ENCODE measurements at places on chromosomes 2 and 18.

DNA sequence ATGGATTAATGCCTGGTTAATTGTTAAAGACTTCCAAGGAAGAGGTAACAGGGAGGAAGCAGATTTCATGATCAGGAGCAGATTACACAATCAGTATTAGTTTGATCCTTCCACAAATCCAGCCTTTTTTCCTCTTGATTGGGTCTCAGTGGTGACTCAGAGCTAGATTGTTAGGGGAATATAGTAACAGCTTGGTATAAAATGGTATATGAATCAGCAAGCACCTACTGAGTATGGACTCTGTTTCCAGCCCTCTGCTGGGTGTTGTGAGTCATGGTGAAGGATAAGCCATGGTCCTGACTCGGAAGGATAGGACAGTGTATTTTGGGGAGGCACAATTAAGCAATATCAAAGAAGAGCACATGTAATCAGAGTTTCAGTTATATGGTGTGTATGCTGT lies 272.4 kb upstream of the DPP10 start:
- no peak for DNase-seq

- DNase-seq: no peak
Measured at GRCh38 chr2:138713504-138713903, 66.7 kb downstream of the NXPH2 start.

DNA sequence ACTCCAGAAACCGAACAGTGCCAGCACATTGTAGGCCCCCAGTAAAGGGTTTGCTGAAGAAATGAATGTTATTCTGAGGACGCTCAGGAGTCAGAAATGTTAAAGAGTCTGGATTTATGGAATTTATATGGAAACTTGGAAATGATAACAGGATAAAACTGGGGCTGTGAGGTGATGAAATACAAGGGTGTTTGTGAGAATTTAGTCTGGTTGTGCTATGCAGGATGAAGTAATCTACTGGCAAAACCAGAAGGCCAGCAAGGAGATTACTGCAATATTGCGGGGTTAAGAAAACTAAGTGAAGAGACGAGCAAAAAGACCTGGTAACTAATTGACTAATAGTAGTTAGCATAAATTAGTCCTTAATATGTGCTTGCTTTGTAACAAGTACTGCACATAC lies 467.8 kb downstream of the ZEB2 start:
- DNase-seq: no peak

DNA sequence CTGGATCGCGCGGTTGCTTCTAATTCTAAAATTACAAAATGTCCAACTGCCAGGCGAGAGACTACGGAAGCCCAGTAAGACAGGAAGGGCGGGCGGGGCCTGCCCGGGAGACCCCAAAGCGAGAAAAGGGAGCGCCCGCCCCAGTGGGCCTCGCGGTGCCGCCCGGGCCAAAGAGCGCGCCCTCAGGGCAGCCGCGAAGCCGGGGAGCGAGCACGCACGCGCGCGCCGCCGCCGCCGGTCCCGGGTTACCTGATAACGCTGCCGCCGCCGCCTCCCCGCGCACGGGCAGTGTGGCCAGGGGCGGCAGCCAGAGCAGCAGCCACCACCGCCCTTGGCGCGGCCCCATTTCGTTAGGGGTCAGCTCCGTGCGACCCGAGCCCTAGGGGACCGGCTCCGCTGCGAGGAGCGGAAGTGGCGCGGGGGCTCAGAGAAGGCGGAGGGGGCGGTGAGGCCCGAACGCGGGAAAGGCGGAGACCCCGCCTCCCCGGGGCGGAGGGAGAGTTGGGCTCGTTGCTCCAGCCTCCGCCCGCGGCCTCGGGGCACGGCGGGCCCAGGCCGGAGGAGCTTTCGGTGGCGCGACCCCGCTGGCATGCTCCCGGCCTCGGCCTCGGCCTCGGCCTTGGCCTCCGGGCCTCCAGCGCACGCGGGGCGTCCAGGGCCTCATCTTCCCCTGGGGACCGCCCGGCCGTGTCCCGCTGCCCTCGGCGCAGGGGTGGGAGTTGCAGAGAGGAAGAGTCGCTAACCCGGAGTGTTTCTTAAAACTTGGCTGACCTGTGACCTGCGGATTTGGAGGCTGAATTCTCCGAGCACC lies at the start of gene NEMP2:
Gene NEMP2, minus strand, starts transcription at position 413 of the 811 bp plus-strand sequence. Its CDS starts 67 bp downstream, at position 346.
- peak; percentile 84 for DNase-seq

- DNase-seq: no peak
Measured at GRCh38 chr2:236776695-236777251, 207.1 kb downstream of the ACKR3 start.

- DNase-seq: no peak
Measured at GRCh38 chr2:229164545-229165249, 106.4 kb downstream of the PID1 start.

DNA sequence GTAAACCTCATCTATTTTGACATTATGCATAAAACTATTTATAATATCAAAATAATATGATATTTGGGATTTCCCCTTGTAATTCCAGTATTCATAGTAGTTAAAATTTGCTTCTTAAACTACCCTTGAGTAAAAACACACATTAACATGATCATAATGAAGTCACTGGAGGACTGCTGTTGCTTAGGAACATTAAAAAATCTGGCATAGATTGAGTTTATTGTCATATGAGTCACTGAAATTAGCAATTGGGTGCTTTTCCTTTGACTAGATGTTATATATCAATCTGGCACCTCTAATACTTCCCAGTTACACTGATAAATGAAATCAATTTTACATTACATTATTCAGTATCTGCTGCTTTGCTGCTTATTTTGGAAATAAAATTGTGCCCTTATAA lies 57.0 kb upstream of the ZC3H15 start:
- DNase-seq: no peak

DNA sequence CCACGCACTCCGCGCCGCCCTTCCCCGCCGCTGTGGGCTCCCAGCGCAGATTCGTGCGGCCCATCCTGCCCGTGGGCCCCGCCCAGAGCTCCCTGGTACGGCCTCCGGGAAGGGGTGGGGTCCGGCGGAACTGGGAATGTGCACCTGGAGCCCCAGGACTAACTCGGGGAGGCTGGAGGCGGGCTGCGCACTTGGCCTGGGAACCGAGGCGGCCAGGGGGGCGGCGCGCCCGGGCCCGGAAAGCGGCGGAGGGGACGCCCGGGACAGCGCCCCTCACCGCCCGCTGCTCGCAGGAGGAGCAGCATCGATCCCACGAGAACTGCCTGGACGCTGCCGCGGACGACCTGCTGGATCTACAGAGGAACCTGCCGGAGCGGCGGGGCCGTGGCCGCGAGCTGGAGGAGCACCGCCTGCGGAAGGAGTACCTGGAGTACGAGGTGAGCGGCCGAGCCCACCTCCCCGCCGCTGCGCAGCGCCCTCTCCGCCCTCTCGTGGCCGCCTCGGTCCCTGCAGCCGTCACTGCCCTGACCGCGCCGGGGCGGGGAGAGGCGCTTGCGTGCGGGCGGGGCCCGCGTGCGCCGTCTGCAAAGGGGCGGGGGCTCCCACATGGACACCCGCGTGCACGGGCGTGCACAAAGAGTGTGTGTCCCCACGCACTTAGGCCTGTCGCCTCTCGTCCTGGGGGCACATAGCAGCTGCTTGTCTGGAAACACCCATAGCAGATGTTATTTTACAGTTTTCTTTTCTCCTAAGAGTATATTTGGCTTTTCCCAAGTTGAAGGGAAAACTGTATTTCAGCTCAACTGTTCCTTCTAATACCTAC lies 25.2 kb downstream of the PSD4 start:
- peak; percentile 75 for DNase-seq

- DNase-seq: no peak
Measured at GRCh38 chr2:155485141-155485842, 786.8 kb downstream of the KCNJ3 start.

GRCh38 chr2:203534621-203535077 lies 452 bp downstream of the RAPH1 start:
- DNase-seq: peak; percentile 18

DNA sequence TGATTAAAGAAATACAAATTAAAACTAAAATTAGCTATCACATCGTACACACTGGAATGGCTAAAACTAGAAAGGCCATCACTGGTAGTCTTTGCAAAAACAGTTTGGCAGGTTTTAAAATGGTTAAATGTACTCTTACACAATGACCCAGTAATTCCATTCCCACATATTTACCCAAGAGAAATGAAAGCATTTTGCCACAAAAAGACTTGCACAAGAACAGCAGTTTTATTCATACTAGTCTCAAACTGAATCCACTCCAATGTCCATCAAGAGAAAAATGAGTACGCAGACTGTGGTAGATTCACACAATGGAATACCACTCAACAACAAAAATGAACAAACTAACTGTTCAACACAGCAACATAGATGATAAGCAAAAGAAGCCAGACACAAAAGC lies 29.1 kb downstream of the SP140L start:
- no peak for DNase-seq

- no peak for DNase-seq
Measured at GRCh38 chr18:58578835-58579560, 49.9 kb downstream of the ALPK2 start.

DNA sequence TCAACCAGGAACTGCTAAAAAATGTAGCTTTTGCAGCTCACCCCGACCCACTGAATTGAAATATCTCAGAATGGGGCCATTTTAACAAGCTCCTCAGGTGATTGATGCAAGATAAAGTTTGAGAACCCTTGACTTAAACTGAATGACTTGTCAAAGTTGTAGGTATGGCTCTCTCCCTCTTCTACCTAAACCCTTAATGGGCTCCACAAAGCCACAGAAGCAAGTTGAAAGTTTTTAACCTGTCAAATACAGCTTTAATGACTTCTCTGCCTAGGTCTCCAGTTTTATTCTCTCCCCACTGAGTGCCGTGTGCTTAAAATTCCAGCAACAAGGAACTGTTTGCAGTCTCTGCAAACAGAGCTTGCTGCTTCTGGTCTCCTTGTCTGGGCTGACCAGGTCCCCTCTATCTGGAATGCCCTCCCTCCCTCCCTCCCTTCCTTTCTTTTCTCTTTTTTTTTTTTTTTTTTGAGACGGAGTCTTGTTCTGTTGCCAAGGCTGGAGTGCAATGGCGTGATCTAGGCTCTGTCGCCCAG lies 19.7 kb upstream of the RNF125 start:
- no peak for DNase-seq

- DNase-seq: no peak
Measured at GRCh38 chr2:23757686-23758433, 169.1 kb downstream of the ATAD2B start.

DNA sequence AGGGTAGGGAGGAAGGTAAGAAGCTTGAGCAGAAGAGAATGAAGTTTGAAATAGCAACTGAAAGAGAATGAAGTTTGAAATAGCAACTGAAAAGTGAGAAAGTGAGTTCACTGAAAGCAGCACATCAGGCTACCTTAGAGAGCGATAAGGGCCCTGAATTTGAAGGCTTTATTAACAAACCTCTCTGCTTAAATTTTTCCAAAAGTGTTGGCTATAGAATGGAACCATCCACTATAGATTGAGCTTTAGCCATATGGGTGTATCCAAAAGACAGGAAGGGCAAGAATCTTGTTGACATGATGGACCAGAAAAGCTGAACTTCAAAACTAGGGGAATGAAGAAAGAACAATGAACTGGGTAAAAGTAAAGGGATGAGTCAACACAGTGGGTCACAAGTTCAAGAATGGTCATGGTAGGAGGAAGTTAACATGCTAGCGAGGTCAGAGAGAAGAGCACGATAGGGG lies 122.5 kb downstream of the ASXL3 start:
- no peak for DNase-seq

GRCh38 chr2:126650994-126651393 lies 5.0 kb upstream of the GYPC start:
- DNase-seq: no peak

- no peak for DNase-seq
Measured at GRCh38 chr2:70305531-70305930, 3.7 kb upstream of the FAM136A start.

- DNase-seq: no peak
Measured at GRCh38 chr2:240821429-240821778, 1.4 kb upstream of the KIF1A start.

DNA sequence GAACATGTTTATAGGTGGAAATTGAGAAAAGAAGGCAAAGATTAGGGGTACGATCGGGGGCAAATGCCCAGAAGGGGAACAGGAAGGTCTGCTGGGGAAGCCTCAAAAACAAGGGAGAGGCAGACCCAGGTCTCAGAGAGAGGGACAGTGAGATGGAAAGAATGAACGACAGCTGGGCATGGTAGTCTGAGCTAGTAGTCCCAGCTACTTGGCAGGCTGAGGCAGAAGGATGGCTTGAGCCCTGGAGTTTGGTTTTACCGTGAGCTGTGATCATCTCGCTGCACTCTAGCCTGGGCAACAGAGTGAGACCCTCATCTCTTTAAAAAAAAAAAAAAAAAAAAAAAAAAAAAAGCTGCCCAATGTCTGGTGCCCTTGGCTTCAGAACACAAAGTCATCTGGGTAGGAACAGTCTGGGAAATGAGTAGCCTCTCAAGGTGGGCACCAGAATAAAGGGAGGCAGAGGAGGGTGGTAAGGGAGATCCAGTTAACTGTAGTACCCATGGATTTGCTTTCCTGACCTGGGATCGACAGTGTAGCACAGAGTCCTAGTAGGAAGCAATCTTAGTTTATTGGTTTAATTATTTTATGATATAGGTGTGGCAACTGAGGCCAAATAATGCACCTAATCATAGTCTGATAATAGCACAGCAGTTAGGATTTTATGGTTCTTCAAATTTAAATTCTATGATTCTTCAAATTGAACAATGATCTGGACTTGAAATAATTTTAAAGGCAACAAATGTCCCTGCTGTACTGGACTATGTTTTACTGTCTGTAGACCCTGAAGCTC lies 3.5 kb downstream of the RRM2 start:
- no peak for DNase-seq

GRCh38 chr2:43133708-43134570 lies 92.5 kb downstream of the ZFP36L2 start:
- DNase-seq: peak; percentile 45

GRCh38 chr18:582465-582864 lies 2.3 kb downstream of the CETN1 start:
- DNase-seq: no peak

DNA sequence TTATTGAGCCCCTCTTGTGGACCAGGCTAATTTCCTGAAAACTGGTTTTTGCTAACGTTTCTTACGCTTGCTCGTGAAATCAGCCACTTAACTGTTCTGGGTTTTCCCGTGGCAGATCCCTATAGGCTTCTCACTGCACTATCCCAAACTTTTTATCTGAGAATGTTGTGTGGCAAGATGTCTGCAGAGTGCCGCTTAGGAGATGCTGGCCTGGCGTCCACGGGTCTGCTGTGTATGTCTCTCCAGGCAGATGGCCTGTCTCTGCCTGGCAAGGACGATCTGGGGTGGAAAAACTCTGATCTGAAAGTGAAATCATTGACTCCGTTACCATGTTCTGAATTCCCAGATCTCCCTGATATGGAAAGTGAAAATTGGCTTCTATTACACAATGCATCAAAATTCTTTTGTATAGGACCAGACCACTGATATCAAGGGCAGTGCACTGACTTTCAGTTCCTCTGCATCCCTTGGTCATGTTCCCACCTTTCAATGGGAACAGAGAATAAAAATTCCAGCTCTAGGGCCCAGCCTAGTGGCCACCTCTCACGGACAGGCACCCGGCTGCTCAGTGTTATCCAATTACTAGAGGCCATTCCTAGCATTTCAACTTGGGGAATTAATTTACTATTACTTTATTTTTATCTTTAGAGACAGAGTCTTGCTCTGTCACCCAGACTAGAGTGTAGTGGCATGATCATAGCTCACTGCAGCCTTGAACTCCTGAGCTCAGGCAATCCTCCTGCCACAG lies 154.6 kb downstream of the ACOXL start:
- DNase-seq: no peak

GRCh38 chr2:3486047-3487027 lies 33.0 kb downstream of the ADI1 start:
- DNase-seq: no peak

- no peak for DNase-seq
Measured at GRCh38 chr2:137771064-137771463, 193.2 kb upstream of the HNMT start.
